ENCODE measurements at places on chromosomes 7 and 10. TPM values are rescaled to one million over a fixed set of nuclear protein-coding genes. Genes with fewer than 3 reads are reported as not detected.

Gene SPDYE8
- total RNA-seq = not detected

Gene TCERG1L
- total RNA-seq = not detected

Gene UNCX
- total RNA-seq = not detected

Gene CCDC3
- not detected for total RNA-seq

Gene PHYH
- 16.3 TPM for total RNA-seq

Gene ASZ1
- total RNA-seq = not detected

Gene STEAP1B
- total RNA-seq = not detected

Gene CHN2
- total RNA-seq = 1.8 TPM

Gene HOXA9
- not detected for total RNA-seq

Gene SSC4D
- total RNA-seq = 0.67 TPM

Gene ELFN1
- total RNA-seq = 0.20 TPM

Gene FKBP9
- not detected for total RNA-seq

Gene FAM237B
- total RNA-seq = not detected

Gene KIF11
- total RNA-seq = 43.8 TPM

Gene PILRA
- 5.8 TPM for total RNA-seq

Gene PON1
- total RNA-seq = not detected

Gene AIMP2
- 54.7 TPM for total RNA-seq

Gene IGF2BP3
- total RNA-seq = 1.1 TPM

Gene MBL2
- not detected for total RNA-seq

Gene RBM20
- total RNA-seq = 0.38 TPM

Gene LDB3
- total RNA-seq = 0.09 TPM

Gene OR2A5
- not detected for total RNA-seq

Gene WEE2
- total RNA-seq = not detected

Gene GIMAP4
- 97.8 TPM for total RNA-seq

Gene CFAP46
- 0.34 TPM for total RNA-seq

Gene MRC1
- total RNA-seq = not detected

Gene OPN4
- total RNA-seq = not detected

Gene DPY19L1
- 7.4 TPM for total RNA-seq

Gene INMT
- not detected for total RNA-seq

Gene NPFFR1
- total RNA-seq = not detected

Gene TMEM254
- 12.3 TPM for total RNA-seq

Gene MMS19
- 107 TPM for total RNA-seq

Gene MEOX2
- not detected for total RNA-seq

Gene UCMA
- total RNA-seq = not detected

Gene NXPH1
- not detected for total RNA-seq

Gene CYP2C19
- total RNA-seq = not detected

Gene DENND2A
- not detected for total RNA-seq

Gene MYH16
- total RNA-seq = not detected

Gene POM121L12
- total RNA-seq = not detected

Gene SAMD9
- total RNA-seq = 14.6 TPM

Gene CAV2
- total RNA-seq = not detected

Gene PCLO
- total RNA-seq = not detected

Gene TRPV5
- total RNA-seq = not detected

Gene TFR2
- total RNA-seq = 11.9 TPM

Gene MKX
- 1.1 TPM for total RNA-seq

Gene ACTL6B
- not detected for total RNA-seq

Gene C7orf57
- 0.74 TPM for total RNA-seq

Gene AKR1C1
- total RNA-seq = 0.56 TPM

Gene SLC16A12
- total RNA-seq = not detected

Gene RET
- 0.13 TPM for total RNA-seq

Gene TEX47
- total RNA-seq = not detected

Gene DNAAF5
- total RNA-seq = 36.8 TPM

Gene AKR1C2
- not detected for total RNA-seq

Gene CCL24
- not detected for total RNA-seq

Gene ACTR3C
- 2.6 TPM for total RNA-seq

Gene MICALL2
- 4.2 TPM for total RNA-seq

All from activated CD8-positive, alpha-beta T cell treated with anti-CD3 and anti-CD28 coated beads for 36 hours (primary cell).